ENCODE measurements at places on chromosomes 16 and 17.

DNA sequence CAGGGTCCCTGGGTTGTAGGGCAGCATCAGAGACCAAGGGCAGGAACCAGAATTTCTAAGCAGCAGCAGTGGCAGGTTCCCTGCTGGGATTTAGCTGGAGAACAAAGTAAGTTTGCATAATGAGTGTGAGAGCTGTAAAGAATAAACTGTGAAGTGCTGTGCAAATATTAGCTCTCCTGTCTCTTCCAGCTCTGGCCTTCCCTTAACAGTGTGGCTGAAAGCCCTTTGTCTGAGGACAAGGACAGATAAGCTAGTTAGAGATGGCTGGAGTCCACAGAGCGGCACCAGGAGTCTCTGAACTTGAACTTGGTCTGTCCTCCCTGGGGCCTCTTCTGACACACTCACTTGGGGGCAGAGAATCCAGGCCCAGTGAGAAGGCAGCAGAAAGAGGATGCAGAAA, 98.2 kb upstream of the WSCD1 start:
- no peak for DNase-seq

DNA sequence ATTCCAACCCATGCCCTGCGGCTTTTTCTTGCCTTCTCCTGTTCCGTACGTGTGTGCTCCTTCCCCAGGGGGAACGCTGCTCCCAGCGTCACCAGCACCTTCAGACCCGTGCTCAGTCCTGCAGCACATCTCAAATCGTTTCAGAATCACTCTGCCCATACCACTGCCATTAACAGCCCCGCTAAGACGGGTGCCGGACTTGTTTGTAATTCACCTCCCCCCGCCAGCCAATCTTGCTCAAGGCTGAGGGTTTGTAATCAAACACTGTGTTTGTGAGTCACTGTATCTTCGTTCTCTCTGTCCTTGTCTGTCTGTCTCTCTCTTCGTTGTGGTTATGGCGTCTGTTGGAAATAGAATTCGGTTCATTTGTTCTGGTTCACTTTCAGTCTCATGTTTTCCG, 17.3 kb downstream of the CARD14 start:
- DNase-seq: no peak

- no peak for DNase-seq
Measured at GRCh38 chr17:56173958-56174835, 20.9 kb downstream of the ANKFN1 start.

GRCh38 chr17:28725166-28725659, 820 bp downstream of the TLCD1 start:
- no peak for DNase-seq

GRCh38 chr17:78637146-78637545, 60.0 kb upstream of the DNAH17 start:
- no peak for DNase-seq

- peak; percentile 68 for DNase-seq
Measured at GRCh38 chr17:7650509-7651096, at the start of gene ATP1B2. Gene ATP1B2 (plus strand): TSS chr17:7650926. CDS start chr17:7651519, 593 bp downstream.

DNA sequence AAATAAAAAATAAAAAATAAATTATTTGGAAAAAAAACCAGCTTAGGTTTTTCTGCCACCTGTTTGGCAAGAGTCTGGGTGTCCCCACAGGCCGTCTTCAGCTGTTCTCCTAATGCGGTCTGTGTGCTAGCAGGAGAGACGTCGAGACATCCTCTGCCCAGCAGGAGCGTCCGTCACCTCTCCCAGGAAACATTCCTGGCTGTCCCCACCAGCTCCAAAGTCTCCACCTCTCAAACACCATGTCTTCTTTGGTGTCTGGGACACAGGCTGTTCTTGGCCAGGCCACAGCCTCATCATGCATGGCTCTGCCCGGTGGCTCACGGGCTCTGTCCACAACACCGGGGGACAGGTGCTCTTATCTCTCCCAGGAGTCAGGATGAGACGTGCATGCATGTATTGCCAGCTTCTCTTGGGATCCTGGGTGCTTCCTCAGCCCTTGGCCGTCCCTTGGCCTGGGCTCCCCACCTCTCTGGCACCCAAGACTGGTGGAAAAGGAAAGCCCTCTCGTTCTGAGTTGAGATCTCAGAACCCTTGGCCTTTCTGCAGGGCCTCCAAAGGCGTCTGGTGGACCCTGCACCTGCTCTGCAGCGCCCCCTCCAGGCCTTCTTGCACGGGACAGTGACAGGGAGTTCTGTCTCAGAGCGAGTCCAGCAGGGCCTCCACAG, 84.9 kb upstream of the CBX4 start:
- DNase-seq: no peak

- peak; percentile 12 for DNase-seq
Measured at GRCh38 chr16:138049-138417, 440 bp downstream of the NPRL3 start.

- DNase-seq: no peak
Measured at GRCh38 chr16:66467611-66468010, 40.5 kb downstream of the BEAN1 start.

DNA sequence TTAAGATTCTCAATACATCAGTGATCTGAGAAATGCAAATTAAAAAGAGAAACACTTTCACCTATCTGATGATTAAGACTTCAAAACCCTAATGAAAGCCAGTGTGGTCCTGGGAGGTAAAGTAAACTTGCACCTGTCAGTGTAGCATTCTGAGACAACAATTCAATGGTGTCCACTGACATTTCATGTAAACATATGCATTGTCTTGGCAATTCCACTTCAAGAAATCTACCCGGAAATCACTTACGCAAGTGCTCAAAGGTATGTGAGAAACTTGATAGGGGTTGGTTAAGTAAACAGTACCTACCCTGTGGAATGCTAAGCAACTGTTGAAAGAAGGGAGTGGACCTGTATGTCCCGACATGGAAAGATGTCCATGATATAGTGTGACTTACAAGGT, 2.1 kb downstream of the ST6GALNAC1 start:
- no peak for DNase-seq

DNA sequence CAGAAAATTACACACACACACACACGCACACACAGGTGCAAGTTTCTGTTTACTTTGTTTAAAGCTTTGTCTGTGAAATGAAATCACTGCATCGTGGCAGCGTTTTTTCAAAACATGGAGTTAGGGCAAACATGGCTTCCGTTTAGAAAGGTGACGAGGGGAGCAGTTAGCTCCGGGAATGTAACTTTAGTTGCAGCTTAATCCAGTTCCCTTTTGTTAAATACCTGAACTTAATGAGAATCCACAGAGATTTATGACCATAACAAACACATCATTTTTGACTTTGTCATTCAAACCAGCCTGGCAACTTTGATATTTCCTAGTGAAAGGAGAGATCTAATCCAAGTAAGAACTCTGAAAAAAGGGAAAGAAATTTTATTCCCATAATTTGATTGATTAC, 12.1 kb downstream of the HS3ST3A1 start:
- no peak for DNase-seq

DNA sequence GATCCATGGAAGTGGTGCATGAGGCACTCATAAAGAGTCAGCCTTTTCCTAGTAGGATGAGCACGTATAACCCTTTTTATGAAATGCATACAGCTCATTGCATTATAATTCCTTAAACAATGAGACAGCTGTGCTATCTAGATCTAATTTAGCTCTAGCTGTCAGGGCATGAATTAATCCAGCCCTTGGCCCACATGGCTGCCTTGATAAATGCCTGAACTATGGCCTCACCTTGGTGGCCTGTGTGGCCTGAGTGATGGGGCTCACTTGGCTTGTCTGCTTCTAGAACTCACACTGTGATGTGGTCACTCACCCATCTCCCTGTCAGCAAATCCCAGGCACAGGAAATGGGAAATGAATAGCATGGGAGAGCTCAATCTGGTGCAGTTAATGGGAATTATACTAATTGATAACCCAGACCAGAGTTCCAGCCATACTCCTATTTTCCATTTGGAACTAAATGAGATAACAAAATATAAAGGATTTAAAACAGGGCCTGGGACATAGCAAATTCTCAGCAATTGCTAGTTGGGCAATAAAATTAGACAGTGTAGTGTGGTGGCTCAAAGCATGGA, 153.6 kb downstream of the HS3ST2 start:
- no peak for DNase-seq

- no peak for DNase-seq
Measured at GRCh38 chr17:17200311-17200710, 5.8 kb downstream of the PLD6 start.

- DNase-seq: no peak
Measured at GRCh38 chr16:83932955-83933673, 19.9 kb upstream of the OSGIN1 start.

- DNase-seq: no peak
Measured at GRCh38 chr16:77307426-77308162, 108.4 kb downstream of the SYCE1L start.

DNA sequence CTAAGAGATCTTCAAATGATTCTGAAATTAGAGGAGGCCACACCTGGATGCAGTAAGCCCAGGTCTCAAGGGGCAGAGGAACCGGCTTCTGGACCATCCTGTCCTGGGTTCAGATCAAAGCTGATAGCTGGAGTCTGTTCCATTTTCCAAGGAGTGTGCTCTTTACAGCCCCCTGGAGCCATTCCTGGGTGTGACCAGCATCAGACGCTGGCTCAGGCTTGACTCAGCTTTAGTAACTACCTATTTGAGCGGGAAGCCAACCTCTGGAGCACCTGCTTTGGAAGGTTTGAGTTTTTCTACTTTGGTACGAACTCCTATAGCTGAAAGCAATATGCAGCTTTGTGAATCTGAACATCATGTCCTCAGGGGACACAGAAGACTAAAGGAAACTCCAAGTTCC, 12.9 kb upstream of the BBS2 start:
- no peak for DNase-seq

DNA sequence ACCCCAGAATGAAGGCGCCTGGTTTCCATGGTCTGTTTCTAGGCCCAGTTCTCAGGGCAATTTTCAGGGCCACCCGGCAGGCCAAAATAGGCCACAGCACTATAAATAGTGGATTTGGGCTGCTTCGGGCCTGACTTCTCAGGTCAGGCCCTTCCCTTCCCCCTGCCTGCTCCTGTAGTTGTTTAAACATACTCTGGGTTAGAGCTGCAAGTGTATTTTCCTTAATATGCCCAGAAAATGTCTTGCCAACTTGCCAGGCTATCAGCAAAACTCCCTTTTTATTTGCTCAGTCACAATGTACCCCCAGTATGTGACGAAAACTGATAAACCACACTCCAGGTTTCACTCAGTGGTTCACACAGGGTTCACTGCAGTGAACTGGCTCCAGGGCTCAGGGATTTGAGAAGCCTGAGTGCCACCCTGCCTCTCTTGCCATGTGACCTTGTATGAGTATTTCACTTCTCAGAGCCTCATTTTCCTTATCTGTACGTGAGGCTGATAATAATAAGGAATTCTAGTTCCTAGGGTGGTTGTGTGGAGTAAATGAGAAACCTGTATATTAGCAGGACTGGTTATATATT, 76.5 kb downstream of the GPRC5B start:
- DNase-seq: no peak

GRCh38 chr17:68310152-68310551, 18.9 kb downstream of the ARSG start:
- DNase-seq: no peak

GRCh38 chr17:8629371-8630226, 926 bp downstream of the MYH10 start:
- DNase-seq: peak; percentile 41

DNA sequence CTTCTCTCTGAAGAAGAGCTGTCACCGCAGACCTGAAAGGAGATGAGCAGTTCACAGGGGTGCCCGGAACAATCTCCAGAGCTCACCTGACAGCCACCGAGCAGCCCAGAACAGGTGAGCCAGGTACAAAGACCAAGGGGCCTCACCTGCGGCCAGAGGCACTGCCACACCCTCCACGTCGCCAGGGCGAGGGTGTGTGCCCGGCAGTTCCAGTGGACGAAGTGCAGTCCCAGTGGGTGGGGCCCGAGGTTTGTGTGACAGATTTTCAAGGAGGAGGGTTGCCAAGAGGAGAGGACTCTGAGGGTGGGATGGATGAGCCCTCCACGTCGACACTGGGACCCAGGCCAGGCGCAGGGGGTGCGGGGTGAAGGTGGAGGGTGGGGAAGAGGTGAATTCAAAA, 61.7 kb downstream of the SMPD3 start:
- DNase-seq: no peak

DNA sequence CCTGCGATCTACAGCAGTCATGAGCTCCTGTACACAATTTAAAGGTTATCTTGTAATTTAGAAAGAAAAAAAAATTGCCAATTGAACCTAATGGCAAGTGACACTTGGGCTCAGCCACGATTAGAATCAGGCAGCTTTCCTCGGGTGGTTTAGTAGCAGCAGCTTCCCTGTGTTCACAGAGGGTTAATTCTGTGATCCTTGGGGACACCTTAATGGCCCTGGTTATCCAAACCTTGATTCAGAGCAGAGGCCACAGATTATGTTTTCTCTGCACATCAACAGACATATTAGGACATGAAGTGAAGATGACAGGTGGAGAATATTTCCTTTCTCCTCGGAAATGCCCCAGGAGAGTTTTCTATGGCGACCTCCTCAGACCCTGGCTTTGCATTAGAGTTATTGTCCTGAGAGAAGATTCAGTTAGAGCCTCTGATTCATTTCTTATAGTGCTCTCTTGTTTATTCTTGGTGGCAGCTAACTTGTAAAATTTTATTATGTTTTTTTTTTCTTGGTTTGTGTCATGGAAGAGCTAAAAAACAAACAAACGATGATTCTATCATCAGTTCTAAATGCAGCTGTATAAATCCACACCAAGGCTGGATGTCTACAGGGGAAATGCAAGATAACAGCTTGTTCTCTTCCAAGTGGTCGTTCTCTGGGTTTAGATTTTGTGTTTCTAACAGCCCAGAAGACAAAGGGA, 351.2 kb upstream of the DYNLRB2 start:
- DNase-seq: no peak

- DNase-seq: no peak
Measured at GRCh38 chr17:37170881-37171425, 204.8 kb upstream of the C17orf78 start.

DNA sequence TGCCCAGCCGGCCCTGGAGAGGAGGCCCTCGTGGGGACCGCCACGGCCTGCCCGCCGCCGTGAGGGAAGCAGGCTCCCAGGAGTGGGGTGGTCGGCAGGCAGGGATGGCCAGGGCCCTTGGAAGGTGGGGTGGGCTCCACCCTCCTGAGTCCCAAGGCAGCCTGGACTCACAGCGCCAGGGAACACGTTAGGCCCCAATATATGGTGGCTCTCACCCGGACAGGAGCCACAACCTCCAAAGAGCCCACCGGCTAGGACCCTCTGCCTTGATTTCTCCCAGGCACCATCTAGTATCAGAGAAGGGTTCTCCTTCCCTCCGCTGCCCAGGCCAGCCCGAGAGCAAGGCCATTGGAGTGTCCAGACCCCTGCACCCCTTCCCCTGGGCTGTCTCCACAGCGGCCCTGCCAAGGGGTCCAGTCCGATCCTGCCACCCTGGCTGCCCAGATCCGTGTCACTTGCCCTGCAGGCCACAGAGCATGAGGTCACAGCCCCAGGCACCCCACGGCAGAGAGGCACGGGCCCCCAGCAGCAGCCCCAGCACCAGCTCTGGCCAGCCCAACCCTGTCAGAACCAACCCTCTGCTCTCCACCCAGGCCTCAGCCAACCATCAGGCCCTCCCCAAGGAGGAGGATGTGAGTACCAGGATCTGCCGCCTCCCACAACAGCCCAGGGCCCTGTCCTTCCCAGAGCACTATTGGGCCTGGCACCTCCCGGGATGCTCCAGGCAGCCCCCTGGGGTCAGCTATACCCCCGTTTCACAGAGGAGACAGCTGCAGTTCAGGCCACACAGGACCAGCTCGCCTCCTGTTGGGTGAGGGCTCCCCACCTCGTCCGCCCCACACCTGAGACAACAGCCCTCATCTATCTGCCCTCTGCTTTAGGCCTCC, 1.1 kb upstream of the AXIN1 start:
- DNase-seq: peak; percentile 28

- no peak for DNase-seq
Measured at GRCh38 chr16:85844786-85845185, 45.3 kb downstream of the COX4I1 start.

GRCh38 chr16:30004811-30005242, 6.0 kb downstream of the DOC2A start:
- no peak for DNase-seq

Data from heart right ventricle (tissue), 16 donors.